AG04449 (cell line): ENCODE measurements at places on chromosomes 12 and 14.

DNA sequence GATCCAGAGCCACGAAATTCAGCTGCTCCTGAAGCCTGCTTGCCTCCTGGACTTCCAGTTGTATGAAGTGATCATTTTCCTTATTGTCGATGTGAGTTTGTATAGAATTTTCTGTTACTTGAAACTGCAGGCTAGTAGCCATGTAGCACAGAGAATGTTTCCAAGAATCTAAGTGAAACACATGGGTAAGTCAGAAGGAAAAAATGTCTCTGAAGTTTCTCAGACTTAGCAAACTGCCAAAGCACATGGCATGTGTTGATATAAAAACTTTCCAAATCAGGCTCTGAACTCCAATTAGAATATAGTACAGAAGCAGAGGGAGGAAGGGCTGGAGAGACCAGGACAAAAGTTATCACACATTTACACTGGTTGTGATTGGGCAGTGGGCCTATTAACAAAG, 9.8 kb upstream of the PCNX1 start:
- DNase-seq: peak; percentile 67

DNA sequence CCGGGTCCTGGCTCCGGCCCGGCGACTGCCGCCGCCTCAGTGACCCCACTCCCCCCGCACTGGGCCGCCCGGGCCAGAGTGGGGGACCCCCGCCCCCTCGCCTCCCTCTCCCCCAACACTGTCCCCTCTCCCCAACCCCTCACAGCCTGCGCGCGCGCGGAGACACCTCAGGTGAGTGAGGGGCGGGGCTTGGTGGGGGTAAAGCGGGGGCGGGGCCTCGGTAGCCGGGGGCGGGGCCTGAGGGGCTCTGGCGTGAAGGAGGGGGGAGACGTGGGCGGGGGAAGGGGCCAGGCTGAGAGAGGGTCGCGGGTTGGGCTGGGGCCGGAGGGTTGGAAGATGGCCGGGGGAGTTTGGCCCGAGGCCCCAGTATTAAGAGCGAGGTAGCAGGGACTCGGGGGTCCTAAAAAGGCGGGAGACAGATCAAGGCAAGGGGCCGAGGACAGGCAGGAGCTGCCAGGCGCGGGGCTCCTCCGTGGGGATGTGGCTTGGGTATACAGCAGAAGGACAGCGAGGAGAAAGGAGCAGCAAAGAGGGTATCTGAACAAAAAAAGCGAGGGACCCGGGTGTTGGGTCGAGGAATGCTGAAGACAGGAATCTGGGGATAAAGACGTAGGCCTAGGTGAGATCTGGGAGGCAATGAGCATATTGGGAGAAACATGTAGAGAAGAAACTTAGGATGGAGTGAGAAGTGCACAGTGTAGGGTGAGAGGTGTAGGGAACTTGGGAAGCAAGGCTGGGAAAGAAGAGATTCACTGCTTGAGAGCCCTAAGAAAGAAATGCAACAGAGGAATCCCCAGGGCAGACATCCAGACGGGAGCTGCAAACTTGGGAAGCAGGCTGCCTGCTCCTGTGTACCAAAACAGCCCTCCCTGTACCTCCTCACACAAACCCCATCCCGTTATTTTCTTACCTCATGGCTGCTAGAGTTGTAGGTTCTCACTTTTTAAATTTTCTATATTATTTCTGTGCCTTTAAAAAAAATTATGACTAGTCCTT, 10.8 kb downstream of the SUOX start:
- DNase-seq: no peak

- peak; percentile 85 for DNase-seq
Measured at GRCh38 chr14:20986811-20987210, 3.0 kb upstream of the METTL17 start.

GRCh38 chr14:61145903-61146481, 135.1 kb downstream of the TMEM30B start:
- DNase-seq: peak; percentile 89

DNA sequence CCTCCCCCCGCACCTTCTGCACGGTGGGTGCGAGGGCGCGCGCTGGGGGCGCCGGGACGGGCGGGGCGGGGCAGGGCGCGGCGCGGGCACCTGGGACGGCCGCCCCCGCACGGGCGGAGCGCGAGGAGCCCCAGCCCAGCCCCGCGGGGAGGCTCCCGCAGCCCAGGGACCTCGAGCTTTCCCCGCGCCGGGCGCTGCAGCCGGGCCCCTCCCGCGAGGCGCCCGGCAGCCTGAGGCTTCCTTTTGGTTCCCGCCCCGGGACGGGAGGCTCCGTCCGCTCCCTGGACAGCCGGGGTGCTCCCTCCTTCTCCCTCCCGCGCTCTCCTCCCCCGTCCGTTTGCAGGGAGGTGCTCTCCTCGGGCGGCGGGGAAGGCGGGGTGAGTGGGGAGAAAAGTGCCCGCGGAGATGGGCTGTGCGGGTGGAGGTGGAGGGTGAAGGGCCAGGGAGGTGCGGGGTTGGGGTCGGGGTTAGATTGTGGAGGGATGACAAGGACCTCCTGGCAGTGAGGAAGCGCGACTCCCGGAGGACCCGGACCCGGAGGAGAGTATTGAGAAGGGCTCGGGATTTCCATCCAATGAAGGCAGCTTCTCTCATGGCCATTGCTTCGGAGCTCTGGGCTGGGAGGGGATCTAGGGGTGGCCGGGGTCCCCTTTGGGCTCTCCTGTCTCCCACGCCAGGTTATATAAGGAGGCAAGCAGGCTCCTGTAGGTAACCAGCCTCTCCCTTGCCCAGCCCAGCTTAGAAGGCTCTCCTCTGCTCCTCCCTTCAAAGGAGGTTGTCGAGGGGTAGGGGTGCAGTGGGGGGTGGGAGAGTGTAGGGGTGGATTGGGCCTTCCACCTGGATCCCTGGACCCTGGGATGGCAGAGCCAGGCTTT, 645 bp downstream of the JDP2 start:
- no peak for DNase-seq

GRCh38 chr12:64625243-64626077, 15.2 kb downstream of the RASSF3 start:
- peak; percentile 67 for DNase-seq

GRCh38 chr12:80849337-80849736, 88.4 kb downstream of the LIN7A start:
- DNase-seq: no peak

DNA sequence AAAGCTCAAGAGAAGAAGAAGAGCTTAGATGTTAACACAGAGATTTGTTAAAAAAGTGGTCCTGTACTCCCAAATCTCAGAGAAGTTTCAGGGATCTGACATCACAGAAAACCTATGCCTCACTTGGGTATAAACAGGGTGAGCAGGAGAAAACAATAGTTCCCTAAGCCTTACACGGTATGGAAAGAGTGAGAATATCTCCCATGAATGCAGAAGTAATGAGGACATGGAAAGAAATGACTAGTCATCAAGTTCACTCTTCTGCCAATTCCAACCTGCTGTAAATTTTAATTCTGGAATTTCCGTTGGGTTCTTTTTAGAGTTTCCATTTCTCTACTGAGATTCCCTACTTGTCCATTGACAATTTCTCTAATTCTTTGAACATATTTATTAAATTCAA, 6.2 kb upstream of the PTGER2 start:
- DNase-seq: no peak

- DNase-seq: no peak
Measured at GRCh38 chr14:55600784-55601561, 21.0 kb downstream of the KTN1 start.

GRCh38 chr14:99267837-99268781, 3.9 kb downstream of the BCL11B start:
- DNase-seq: no peak

- no peak for DNase-seq
Measured at GRCh38 chr12:11545484-11546330, 103.8 kb upstream of the ETV6 start.

GRCh38 chr14:90355540-90356518, 24.1 kb upstream of the NRDE2 start:
- DNase-seq: no peak

DNA sequence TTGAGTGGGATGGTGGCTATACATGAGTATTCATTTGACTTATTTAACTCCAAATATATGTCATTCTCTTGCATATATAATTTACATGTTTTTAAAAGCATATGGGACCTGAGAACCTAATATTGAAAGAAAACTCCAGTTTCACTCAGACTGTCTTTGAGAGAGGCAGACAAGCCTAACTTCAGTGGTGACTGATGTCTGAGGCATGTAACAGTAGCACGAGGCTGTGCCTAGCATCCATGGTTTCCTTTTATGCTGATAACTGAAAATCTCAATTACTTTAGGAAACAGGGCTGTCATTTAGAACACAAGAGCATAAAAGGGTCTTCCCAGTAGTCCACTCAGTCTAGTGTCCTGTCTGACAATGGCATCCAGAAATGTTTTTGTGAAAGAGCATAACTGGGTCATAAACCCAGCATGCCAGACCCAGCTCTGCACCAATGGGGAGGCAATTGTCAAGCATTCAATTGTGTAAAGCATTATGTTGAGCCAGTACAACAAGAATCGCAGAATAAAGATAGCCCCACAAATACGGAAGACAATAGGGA, 24.3 kb downstream of the MAPK1IP1L start:
- no peak for DNase-seq

DNA sequence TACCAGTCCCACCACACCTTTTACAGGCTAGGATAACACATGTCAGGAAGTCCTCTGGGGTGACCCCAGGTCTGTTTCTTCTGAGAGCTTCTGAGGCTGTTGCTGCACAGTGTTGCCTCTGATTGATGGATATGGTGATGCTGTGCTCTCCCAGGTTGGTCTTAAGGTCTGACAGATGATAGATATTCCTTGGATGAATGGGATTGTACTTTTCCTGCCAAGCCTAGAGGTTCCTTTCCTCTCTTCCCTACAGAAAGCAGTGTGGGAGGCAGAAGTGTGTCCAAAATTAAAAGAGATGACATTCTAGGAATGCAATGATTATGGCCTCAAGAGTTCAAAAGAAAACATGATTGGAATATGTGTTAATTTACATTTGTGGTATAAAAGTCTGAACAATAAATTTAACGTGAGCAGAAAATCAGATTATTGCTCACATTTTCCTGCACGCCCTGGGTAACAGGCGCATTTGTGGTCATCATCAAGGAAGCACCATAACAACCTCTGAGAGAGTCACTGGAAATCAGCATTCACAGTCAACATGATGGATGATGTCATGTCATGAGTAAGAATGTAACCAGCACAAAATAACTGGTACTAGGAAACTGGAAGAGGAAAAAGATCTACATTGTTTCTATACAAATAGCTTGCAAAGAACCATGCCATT, 73.7 kb downstream of the BBS10 start:
- DNase-seq: no peak

GRCh38 chr12:15633201-15633600, 156.0 kb downstream of the EPS8 start:
- no peak for DNase-seq

DNA sequence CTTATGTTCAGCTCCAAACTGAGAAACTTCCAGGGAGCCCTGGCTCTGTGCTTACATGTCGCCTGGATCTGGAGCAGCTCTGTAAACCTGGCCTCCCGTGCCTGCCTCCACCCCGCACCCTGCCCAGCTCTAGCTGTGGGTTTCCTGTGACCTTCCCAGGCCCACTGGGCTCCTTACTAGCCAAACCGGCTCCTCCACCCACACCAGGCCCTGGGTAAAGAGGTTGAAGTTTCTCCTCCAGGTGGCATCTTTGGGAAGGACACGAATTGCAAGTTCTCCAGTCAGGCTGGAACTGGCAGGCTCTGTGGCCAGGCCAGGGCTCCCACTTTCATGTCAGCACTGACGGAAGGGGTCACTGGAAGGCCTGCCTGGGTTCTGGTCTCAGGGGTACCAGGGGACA, 60.9 kb upstream of the ZFP36L1 start:
- no peak for DNase-seq

DNA sequence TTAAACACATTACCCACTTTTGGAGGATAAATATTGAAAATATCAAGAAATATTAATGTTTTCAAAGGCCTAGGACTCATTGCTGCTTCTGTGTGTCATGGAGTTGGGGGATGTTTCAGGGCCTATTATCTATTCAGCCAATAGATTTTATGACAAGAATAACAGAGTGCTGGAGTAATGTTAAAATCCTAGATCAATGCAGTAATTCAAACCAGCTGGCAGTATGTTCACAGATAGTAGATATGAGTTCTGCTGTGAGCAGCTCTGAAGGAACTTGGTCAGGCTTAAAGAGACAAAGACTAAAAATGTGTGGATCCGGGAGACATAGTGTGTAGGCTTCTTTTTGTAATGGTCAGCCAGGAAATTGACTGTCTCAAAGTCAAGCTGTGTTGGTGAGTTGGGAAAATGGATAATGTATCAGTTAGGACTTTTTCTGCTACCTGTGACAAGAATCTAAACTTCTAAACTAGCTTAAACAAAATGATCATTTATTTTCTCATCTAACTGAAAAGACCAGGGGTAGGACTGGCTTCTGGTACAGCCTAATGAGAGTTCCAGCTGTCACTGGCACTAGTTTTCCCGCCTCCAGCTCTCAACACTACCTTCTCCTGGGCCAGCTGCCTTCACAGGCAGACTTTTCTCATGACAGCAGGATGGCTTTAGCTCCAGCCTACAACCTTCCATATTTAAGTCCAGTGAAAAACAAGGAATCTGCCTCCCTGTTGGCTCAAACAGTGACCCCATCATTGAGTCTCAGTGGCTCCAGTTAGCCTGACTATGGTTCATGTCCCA, 16.3 kb upstream of the POLR3B start:
- DNase-seq: no peak

DNA sequence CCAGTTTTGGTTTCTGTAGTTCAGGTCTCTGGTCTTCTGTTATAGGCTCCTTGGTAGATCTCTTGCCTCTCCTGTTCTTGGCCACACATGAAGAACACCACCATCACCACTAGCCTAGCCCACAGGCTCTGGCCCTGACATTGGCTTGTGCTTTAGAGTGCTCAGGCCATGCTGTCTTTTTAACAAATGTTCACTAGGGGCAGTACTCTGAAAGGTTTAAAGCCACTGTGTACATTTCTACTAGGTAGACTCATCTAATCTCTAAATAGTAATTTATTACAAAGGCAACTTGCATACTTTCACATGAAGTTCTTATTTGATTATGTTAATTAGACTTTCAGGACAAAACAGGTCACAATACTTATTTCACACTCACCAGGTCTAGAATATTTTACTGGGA, 38.3 kb downstream of the PDE6H start:
- no peak for DNase-seq

DNA sequence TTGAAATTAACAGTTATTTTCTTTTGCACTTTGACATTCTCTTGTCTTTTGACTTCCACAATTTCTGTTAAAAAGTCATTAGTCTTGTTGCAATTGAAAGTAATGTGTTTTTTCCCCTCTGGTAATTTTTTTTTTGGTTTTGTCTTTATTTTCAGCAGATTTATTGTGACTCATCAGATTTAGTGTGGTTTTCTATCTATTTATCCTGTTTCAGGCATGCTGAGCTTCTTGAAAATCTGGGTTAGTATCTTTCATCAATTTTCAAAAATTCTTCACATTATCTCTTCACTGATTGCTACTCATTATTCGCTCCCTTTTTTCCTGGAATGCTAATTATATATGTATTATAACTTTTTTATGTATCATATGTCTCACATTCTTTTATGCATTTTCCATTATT, 15.3 kb upstream of the NTF3 start:
- no peak for DNase-seq

DNA sequence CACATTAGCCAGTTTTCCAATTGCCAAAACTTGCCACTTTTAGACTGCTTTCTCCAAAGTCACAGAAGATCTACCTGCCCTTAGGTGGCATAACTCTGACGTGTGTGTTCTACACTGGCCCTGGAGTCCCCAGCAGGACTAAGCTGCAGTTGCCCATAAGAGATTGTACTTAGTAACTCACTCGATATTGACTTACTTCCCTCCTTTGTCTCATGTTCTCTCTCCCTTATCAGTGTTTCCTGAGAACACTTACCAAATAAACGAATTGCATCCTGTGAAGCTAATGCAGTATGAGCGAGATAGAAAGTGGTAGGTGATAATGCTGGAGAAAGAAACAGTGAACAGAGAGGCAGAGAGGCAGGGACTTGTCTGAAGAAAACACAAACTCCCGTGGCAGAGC, 117.2 kb downstream of the NUAK1 start:
- DNase-seq: no peak

GRCh38 chr12:23029185-23029584, 404.2 kb downstream of the ETNK1 start:
- no peak for DNase-seq
